Type B pancreatic cell (in vitro differentiated cells): ENCODE measurements at places on chromosomes 3 and 15.

GRCh38 chr3:63245726-63246241 is 32.3 kb upstream of the SYNPR start:
- no peak for DNase-seq

DNA sequence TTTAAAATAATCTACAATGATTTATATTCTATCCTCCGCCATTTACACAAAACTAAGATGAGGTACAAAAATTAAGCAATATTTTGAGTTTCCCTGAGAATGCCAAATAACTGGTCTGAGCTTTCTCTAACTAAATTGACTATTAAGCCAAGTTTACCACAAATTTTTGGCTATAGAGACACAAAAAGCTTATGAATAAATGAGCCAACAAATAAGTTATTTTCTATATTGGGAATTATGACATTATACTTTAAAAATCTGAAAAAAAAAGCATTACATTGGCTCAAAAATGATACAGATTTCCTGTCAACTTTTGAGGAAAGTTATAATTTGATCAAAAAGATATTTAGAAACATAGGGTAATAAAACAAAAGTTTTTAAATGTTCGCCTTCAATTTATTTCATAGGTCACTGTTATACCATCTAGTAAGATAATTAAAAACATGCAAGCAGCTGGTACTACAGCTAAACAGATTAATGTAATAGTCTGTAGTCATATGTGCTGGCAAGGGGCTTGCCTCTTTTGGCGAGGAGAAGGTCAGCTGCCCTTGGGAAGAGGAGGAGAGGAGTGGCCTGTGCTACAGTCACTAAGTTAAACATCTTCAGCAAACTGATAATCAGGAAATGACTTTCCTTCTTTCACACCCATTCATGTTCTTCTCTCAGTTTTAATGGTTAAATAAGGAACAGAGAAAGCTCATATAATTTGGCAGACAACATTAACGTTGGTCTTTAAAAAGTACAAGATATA is 318.5 kb downstream of the TBC1D5 start:
- no peak for DNase-seq

DNA sequence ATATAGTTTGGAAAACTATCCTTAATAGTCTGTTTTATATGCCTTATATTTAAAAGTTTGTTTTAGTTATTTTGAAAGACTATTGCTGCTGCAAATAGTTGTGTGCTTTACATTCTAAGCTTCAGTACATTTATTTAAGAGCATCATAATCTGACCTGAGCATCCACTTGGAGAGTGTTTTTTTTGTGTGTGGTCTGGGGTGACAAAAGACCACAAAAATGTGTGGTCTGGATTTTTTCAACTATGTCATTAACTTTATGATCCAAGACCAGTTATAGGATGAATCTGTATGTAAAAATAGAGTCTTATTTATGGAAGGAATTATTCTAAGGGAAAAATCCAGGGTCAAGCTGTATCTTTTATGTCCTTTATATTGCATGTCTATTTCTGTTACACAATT is 77.4 kb downstream of the SLTM start:
- no peak for DNase-seq

DNA sequence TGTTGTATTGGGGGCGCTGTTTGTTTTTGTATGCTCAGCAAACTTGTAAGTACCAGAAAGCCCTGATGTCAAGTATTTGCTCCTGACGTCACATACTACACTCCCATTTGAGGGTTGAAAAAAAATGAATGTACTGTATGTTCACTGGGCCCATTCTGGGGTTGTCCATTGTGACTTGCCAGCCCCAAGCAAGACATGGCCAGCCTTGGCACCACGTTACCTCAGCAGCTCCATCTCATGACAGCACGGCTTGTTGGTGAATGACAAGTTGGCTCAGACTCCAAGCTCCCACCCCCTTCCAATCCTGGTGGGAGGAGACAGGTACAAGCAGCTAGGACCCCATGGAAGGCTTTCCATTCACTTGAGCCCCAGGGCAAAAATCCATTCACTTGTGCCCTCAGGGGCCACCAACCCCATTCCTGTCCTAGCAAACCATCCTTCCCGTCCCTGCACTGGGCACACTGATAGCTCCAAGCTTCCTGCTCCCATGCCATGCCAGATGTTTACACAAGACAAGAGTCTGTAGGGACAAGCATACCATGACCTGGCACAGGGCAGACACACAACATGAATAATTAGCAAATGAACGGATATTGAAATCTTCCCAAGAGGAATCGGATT is 1.6 kb downstream of the PHGR1 start:
- DNase-seq = no peak

- no peak for DNase-seq
These were observed 2.3 kb downstream of the SH3BP5 start for GRCh38 chr3:15330031-15330596.

GRCh38 chr3:192901435-192901834 is 16.2 kb downstream of the MB21D2 start:
- DNase-seq = no peak

GRCh38 chr3:25037049-25037547 is 391.0 kb upstream of the RARB start:
- DNase-seq = no peak

DNA sequence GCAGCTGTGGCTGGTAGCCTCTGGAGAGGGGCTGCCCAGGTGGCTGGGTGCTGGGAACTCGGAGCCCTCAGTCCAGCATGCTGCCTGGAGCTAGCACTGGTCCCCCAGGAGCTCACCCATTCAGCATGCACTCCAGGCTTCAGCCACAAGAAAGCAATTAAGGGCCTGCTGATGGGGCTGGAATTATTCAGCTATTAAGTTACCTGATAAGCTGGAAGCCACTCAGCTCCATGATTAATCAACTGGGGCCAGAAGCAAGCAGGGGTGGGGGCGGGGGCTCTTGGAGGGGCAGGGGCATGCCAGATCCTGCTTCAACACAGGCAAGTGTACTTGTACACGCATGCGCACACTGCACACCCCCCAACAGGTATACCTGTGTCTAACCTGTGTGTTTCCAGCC is 22.1 kb upstream of the TMEM115 start:
- DNase-seq = no peak

DNA sequence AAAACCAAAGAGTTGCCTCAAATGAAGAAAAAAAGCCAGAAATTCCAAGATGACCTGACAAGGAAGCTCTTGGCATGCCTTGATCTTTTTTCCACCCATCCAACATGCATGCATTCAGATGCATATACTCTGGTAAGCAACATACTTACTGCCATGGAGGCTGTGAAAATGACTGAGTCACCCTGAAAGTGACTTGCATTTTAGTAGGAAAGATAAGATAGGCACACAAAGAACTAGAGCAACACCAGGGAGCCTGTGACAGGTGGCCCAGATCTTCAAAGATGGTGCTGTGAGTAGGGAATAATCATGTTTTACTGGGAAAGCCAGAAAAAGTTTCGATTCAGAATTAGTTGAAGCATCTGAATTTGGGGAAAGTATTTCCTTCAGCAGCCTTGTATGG is 185.1 kb upstream of the SLCO3A1 start:
- DNase-seq = no peak
